ENCODE measurements at places on chromosomes 13 and 19. TPM values are rescaled to one million over a fixed set of nuclear protein-coding genes. Genes with fewer than 3 reads are reported as not detected.

GRCh38 chr13:99956473-99957349 is 14.9 kb downstream of the ZIC5 start:
- no peak for DNase-seq

Gene NKG7
- not detected for total RNA-seq

DNA sequence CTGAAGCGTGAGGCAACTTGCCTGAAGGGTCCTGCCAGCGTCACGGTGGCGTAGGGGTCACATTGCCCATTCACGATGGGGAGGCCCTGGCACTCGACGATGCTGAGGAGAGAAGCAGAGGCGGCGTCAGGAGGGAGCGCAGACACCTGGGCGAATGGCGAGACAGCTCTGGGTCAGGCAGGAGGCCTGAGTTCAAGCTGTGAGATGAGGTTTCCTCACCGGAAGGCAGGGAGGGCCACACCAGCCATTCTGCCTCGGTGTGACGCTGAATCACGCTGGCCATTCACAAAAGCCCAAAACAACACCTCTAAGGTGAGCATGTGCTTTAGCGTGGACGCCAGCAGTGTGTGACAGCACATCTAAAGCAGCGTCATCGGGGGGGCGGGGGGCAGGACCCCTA is 54.0 kb upstream of the C13orf46 start:
- DNase-seq = no peak

DNA sequence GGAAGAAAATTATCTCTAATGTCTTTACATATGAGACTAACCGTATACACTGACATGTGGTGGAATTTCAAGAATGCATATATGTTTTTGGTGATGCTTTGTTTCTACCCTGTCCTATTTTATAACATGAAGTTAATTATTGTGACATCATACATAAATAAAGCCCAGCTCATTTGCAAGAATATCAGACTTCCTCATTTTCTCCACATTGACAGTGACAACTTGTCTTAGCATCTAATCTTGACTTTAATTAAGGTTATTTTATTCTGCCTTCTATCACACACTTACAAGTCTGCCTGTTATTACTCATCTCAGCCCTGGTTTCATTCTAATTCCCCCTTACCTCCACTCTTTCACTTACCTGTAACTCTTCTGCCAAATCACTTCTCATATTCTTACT is 140.6 kb upstream of the STARD13 start:
- DNase-seq = no peak

GRCh38 chr19:45100846-45101252 is 7.9 kb downstream of the PPP1R37 start:
- DNase-seq = peak; percentile 62

DNA sequence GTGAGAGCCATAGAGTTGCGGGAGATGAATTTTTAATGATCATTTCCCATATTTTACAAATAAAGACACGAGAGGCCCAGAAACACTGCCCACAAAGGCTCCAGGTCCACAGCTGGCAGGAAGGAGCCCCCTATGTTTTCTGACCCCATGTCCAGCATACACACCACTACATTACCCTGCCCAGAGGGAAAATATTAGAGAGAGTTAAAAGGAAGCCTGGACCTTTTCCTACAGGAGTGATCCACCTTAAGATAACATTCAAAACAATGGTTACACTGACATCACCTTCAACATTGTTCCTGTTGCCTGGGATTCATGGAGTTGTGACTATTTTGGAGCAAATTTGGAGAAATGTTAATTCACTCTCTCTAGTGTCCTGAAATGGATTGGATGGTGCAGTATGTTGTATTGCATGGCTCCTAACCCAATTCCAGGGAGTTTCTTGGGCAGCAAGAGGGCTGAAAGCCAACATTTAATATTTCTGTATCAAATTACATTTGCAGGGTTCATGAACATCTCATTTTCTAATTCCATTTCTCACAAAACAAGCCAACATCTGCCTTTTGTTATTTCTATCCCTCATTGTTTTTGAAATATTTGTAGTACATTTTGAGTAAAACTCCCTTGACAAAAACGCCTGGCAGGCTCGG is 172.5 kb downstream of the DLEU7 start:
- no peak for DNase-seq

DNA sequence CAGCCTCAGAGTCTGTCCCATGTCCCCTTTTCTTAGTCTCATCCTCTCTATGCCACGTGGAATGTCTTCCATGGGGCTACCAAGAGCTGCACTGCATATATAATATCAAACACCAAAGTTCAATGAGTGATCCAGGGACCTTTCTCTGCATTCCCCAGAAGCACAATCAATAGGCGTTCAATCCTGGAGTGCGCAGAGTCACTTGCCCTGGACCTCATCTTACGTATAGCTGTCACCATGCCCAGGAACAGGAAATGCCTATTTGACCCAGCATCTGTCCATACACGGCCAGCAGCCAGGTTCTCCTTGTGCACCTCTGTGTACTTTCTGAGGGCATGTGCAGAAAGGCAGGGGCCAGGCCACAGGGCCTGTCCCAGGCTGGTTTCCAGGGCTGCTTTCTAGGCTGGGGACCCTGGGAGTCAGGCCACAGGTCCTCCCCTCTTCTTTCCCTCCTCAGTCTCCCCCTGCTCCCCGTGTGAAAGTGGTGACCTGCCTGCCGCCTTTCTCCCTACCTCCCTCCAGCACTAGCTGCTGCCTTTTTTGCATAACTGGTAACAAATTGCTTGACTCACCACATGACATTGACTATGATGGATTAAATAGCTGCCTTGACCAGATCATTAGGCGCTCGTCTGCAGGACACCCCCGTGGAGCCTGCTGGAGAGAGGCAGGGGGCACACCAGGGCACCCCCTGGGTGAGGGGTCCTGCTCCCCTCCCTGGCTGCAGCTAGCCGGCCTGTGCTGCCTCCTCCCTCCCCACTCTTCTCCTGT is 222.0 kb downstream of the ZNF536 start:
- DNase-seq = no peak

- DNase-seq = no peak
Measured at GRCh38 chr13:108980237-108980636, 350.8 kb downstream of the MYO16 start.

Gene METTL21C
- not detected for total RNA-seq

DNA sequence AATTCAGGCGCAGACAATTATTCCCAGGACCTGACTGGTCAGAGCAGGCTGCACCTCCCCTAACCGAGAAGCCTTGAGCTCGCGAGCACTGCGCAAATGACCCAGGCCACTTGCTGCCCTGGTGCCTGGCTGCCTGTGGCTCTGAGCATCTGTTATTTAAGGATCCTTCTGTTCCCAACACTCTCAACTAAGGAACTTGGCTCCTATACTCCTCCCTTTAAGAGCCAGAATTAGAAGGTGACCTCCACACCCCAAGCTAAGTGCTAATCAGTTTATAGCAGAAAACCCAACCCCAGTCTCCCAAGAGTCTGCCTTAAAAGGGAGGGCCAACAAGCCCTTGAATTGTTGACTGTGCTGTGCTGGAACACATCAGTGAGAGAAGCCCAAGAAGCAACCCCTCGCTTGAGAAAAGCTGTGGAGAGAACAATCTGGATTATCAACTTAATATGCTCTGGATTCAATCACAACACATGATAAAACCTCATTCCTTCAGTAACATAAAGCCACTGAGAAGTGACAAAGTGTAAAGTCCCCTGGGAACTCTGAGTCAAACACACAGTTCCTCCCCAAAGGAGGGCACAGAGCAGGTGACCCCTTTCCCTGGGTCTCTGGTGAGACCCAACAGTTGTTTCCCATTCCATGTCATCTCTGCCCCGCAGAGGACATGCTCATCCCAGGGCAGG is 14.6 kb downstream of the AKAP8L start:
- no peak for DNase-seq

Measured in renal cortical epithelial cell (primary cell).